ENCODE measurements at places on chromosomes 1 and 21.

- no peak for DNase-seq
These were observed 6.5 kb downstream of the EPS15 start for GRCh38 chr1:51512606-51513005.

DNA sequence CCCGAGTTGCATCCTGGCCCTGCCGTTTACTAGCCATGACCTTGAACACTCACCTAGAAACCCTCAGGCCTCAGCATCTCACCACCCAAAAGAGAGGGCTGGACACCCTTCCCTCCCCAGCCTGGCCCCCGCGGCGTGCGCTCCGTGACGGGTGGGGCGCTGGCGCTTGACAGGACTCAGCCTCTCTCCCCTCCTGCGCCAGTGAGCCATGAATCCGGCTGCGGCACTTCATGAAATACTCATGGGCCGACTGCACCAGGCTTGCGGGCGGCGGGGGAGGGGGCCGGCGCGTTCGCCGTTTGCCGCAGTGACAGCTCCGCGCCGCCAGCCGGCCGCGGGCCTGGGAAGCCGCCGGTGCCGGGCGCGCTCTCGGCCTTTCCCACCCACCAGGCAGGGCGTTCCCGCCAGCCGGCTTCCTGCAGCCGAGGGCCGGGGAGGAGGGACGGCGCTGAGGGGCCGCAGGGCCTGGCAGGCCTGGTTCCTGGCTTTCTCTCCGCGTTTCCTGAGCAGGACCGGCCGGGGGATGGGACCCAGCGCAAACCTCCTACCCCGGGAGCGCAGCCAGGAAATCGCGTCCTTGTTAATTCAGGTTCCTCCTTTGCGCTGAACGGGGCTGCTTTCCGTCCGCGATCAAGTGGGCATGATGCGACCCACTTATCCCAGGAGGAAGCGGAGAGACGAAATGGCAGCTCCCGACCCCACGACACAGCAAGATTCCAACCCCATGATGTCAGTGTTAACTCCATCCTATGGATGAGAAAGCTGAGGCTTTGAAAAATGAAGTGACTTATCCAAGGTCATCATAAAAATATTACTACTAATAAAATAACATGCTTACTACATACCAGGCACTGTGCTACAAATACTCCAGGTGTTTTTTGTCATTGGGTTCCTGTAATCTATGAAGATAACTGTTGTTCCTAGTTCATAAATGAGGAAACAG is 9.1 kb upstream of the LUZP1 start:
- DNase-seq = peak; percentile 88

DNA sequence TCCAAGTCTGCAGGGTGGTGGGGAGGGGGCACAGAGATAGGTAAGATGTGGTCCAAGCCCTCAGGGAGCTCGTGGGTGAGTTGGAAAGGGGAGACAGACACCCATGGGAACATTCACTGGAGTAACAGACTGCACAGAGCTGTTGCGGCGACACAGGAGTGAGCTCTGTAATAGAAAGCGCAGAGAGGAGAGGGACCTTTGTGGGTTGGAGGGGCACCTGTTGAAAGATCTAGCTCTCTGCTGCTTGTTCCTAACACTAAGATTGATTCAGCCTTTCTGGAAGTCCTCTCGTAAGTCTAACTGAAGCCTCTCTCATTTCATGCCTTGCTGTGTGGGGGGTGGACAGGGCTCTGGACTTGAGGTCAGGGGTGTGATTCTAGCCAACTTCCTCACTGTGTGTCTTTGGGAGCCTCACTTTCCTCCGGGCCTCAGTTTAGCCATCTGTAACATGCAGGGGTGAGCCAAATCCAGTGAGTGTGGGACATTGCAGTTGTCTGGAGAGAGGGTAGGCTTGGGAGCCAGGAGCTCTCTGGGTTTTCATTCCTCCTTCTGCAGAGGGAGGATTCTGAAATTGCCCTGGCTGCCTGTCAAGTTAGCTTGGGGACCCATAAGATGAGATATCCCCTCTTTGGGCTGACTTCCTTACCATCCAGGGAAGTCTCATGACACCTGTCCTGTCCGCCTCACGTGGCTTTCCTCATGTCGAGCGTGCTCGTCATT is 2.0 kb upstream of the ACOT11 start:
- no peak for DNase-seq

DNA sequence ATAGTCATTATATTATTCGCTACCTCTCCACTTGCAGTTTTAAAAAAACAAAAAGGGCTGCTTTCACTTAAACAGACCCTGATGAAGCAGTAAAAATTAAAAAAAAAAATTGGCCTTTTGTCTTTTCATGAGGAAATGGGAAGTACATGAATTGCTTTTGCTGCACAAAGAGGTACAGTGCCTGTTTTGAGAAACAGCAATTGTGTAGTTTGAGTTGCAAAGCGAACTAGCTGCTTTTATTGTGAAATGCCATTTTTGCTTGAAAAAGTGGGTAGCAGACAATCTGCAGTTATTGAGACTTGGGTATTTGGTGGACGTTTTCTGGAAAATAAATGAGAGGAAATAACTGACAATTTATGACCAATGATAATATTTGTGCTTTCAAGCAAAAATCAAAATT is 7.0 kb downstream of the DIP2A start:
- no peak for DNase-seq

DNA sequence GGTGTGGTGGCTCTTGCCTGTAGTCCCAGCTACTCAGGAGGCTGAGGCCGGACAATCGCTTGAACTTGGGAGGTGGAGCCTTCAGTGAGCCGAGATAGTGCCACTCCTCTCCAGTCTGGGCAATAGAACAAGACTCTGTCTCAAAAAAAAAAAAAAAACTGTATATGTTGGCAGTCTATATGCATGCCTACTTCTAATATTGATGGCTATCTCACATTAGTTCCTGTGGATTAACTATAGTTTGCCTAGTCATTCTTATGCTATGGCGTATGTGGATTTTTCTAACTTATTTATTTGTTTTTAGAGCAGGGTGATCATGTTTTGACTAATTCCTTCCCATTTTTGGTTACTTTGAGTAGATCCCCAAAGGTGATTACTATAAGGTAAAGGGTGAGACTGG is 9.4 kb downstream of the GSTM1 start:
- DNase-seq = no peak

- no peak for DNase-seq
These were observed 13.1 kb downstream of the UBIAD1 start for GRCh38 chr1:11285883-11286734.

- no peak for DNase-seq
These were observed 27.5 kb downstream of the COA7 start for GRCh38 chr1:52670604-52671003.

DNA sequence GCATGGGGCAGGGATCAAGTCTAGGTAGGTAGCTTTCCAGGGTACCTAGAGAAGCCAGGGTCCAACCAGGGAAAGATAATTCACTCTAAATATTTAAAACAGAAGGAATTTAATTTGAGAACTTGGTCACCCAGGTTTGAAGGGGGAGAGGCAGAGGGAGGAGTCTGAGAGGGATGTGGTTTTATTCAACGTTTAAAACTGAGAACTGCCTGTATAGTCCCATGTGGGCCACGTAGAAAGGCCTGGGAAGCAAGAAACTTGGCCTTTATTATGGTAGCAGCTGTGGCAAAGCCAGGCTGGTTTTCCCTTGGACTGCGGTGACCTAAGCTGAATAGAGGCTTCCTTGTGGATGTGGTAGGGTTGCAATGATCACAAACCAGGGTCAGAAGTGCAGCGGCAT is 42.0 kb upstream of the DUSP10 start:
- DNase-seq = no peak

DNA sequence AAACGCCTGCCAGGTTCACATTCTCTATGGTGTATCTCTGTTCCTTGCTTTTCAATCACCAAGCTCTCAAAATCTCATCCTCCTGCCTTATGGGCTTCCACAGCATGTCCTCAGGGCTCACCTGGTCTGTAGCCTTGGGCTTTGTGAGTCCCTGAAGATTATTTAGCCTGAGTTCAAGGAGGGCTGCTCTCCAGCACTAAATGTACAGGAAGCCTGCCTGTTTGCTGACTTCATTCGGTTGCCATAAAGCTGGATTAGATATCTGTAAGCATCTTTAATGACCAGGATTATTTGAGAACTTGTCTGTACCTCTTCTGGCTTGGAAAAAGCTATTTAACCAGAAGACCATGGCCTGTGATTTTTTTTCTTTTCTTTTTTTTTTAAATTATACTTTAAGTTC is 6.9 kb upstream of the REG4 start:
- no peak for DNase-seq

DNA sequence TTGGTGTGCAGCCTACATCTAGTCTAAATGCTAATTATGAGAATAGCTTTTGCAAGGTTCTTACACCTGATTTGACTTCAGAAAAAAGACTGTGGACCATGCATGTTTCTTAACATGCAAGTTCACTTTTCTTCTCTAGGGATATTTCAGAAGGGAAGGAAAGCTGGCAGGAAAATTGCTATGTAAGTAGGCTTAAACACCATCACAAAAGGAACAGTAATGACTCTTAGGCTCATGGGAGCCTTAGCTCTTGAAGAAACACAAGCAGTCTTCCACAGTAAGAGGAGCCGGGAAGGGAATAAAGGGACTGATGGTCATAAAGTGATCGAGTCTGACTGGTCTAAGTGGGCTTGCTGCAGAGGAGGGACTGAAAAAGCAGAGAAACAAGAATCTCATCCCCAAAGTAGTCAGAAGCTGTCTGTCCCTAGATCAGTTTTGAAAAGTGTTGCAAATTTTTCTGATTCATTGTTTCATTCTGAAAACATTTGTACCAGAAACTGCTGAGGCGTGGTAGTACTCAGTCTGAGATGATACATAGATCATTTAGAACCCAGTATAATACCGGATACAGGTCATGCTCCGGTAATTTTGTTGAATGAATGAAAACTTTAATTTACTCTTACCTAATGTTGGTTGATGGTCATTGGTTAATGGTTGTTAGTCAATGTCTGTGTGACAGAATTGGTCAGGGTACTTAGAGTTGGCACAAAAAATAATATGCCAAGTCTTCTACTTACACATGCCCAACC is 40.9 kb downstream of the SMYD2 start:
- DNase-seq = no peak

DNA sequence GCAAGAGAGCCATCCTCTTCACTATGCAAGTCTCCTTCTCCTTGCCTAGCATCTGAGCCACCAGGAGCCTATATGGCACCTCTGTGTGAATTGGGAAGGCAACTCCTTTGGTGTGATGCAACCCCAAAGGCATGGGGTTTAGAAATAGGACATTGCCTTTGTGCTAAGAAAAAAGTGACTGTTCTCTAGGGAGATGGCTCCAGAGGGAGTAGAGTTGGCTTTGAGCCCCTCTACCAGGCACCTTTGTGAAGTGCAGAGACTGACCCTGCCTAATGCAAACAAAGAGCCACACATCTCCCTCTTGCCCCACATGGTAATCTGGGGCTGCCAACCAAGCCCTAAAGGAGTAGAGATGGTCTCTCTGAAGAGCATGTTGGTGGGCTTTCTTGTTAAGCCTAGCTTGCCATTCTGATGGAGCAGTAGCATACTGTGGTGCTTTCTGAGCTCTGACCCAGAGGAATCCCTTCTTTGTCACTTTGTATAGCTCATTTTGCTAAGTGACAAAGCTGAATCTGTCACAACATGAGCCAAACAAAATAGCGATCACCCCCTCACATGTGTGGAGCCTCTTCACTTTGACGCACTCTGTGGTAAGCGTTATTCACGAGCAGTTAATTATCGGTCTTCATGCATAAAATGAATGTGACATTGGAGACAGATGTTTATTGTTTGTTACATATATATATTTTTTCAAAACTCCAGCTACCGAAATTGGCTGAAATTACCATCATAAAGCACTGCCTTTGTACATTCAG is 74.4 kb downstream of the RWDD3 start:
- no peak for DNase-seq

- no peak for DNase-seq
These were observed 300 bp downstream of the USP24 start for GRCh38 chr1:55214934-55215193.

GRCh38 chr1:16464917-16465625 is 24.5 kb downstream of the NECAP2 start:
- DNase-seq = no peak

DNA sequence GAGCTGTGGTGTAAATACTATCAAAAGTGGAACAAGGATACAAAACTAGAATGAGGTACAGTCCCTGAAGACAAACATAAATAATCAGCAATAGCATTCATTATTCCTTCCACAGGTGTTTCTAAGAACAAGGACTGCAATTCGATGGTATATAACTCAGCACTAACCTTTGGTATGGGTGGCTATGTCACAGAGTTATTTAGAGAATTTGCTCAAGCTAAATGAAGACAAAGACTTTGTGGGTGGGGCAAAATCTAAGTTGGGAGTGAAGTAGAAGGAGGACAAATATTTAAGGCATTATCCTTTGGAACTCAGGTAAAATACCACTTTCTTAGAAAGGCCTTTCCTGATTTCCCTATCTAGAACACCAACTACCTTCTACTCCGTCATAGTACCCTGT is 51.5 kb upstream of the CNN3 start:
- DNase-seq = no peak

GRCh38 chr21:16367079-16367478 is 637.3 kb downstream of the USP25 start:
- no peak for DNase-seq

- DNase-seq = no peak
These were observed 8.2 kb upstream of the LEMD1 start for GRCh38 chr1:205429762-205430695.

DNA sequence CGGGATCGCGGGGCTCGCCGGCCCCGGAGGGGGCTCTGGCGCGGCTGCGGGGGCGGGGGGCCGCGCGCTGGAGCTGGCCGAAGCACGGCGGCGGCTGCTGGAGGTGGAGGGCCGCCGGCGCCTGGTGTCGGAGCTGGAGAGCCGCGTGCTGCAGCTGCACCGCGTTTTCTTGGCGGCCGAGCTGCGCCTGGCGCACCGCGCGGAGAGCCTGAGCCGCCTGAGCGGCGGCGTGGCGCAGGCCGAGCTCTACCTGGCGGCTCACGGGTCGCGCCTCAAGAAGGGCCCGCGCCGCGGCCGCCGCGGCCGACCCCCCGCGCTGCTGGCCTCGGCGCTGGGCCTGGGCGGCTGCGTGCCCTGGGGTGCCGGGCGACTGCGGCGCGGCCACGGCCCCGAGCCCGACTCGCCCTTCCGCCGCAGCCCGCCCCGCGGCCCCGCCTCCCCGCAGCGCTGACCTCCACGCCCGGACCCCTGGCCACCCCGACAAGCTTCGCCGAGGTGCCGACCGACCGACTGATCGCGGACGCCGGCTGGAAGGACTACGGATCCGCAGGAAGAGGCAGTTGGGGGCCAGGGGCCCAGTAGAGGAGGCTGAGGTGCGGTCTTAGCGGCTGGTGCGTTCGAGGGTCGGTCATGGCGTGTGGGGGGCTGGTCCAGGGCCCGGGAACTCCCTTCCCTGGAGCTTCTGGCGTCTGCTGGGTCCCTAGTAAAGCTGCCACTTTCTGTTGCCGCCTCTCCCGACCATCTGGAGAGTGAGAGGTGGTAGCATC is 711 bp downstream of the TRNP1 start:
- DNase-seq = no peak

All from SJSA1 (cell line).